ENCODE measurements at places on chromosomes 1 and 21. TPM values are rescaled to one million over a fixed set of nuclear protein-coding genes. Genes with fewer than 3 reads are reported as not detected.

DNA sequence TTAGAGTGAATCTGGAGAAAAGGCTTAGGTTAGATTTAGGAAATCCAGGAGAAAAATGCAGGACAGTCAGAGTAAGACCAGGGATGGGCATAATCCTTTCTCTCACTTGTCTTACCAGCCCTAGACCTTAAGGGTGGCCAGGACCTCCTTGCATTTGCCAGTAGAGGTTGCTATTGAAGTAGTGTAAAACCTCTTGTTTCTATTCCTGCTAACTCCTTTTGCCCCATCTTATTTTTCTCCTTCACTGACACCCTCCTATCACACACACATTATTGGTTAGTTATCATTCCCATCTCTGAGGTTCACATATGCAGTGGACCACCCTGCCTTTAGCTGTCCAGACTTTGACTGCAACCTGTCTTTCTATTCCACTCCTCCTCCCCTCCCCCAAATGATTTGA lies 75.0 kb upstream of the MACF1 start:
- H3K4me1 ChIP-seq = peaks cover 6% of the 10 kb centered on the region
- no peak for DNase-seq
- no peaks in the 10 kb centered on the region for H3K27me3 ChIP-seq
- no peaks in the 10 kb centered on the region for H3K36me3 ChIP-seq
- H3K27ac ChIP-seq = peak overlapping the region; percentile 50

GRCh38 chr21:29346281-29346680 lies 47.6 kb downstream of the BACH1 start:
- no peaks in the 10 kb centered on the region for H3K27me3 ChIP-seq
- H3K4me3 ChIP-seq = no peak overlapping the region
- H3K4me1 ChIP-seq = no peaks in the 10 kb centered on the region
- H3K27ac ChIP-seq = no peak overlapping the region

DNA sequence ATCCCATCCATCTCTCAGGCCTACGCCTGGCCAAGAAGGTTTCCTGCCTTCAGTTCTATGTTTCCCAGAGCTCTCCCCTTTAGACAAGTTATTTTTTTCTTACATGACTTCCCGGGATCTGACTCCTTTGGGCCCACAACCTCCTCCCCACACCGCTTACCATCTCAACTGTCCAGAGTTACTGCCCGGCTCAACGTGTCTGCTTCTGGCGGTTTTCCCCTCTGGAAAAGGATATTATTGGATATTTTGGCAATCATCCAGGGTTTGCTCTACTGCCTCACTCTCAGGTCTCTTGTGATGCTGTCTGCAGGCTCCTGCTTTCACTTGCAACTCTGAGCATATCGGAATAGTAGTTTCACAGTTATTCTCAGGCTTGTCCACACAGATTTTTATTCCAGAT lies 318.2 kb upstream of the CAMK1G start:
- H3K27ac ChIP-seq = peak overlapping the region; percentile 43
- H3K27me3 ChIP-seq = no peaks in the 10 kb centered on the region
- no peaks in the 10 kb centered on the region for H3K36me3 ChIP-seq
- no peak overlapping the region for H3K4me3 ChIP-seq
- H3K4me1 ChIP-seq = no peaks in the 10 kb centered on the region
- peak; percentile 52 for DNase-seq

Gene NKAIN1
- total RNA-seq = not detected

Gene UBE2Q1
- total RNA-seq = 32.9 TPM

GRCh38 chr1:36910886-36911540 lies 123.3 kb downstream of the GRIK3 start:
- H3K4me3 ChIP-seq = no peak overlapping the region
- H3K36me3 ChIP-seq = no peaks in the 10 kb centered on the region
- H3K4me1 ChIP-seq = no peaks in the 10 kb centered on the region
- no peak overlapping the region for H3K27ac ChIP-seq
- no peak for DNase-seq

DNA sequence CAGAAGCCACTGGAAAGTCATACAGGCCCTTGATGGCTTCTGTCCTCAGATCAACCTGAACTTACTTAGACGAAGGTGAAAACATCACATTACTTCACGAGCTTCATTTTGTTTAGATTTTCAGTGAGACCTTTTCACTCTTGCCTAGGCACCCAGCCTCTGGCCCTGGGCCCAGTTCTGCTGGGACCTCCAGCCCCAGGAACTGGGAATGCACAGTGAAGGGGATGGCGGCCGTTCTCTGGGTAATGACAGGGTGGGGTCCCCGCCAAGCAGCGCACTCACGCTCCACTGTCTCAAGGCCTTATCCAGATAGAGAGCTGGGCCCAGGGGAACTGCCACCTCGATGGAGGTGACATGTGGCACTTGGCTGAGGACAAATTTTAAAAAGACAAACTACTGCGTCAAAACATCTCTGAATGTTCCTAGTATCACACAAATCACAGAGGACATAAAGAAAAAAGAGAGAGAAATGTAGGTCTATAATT lies 54.8 kb downstream of the NPHP4 start:
- H3K4me1 ChIP-seq = no peaks in the 10 kb centered on the region
- no peaks in the 10 kb centered on the region for H3K27me3 ChIP-seq
- no peak overlapping the region for H3K4me3 ChIP-seq
- no peak overlapping the region for H3K27ac ChIP-seq
- no peaks in the 10 kb centered on the region for H3K36me3 ChIP-seq
- DNase-seq = no peak

DNA sequence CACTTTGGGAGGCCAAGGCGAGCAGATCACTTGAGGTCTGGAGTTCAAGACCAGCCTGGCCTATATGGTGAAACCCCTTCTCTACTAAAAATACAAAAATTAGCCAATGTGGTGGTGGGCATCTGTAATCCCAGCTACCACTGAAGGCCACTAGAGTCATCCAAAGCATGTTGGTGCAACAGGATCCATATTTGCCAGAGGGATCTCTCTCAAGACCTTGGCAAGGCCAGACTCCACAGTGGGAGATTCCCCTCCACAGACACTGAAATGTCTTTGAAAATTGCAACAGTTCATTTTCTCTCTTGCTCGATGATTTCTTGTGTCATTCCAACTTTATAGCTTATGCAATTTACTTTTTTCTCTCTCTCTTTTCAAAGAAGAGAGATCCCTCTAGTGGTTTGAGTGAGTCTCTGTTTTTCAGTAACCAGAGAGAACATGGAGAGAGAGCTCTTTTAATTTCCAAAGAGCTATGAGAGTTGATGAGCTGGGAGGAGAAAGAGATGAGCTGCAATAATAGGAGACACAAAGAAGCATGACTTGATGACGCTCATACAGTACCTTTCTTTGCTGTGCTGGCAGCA lies 176.8 kb upstream of the USP25 start:
- H3K36me3 ChIP-seq = no peaks in the 10 kb centered on the region
- DNase-seq = no peak
- H3K4me1 ChIP-seq = no peaks in the 10 kb centered on the region
- no peak overlapping the region for H3K4me3 ChIP-seq

Gene PPIAL4G
- 0.14 TPM for total RNA-seq

GRCh38 chr1:153493343-153493960 lies 33.0 kb upstream of the S100A7 start:
- H3K4me1 ChIP-seq = no peaks in the 10 kb centered on the region
- H3K36me3 ChIP-seq = no peaks in the 10 kb centered on the region
- no peaks in the 10 kb centered on the region for H3K27me3 ChIP-seq
- H3K27ac ChIP-seq = peak overlapping the region; percentile 54
- DNase-seq = no peak

Measured in uterus (tissue), 4 donors.